SK-N-MC (cell line): ENCODE measurements at places on chromosomes 1 and 21.

GRCh38 chr1:2431518-2431917 lies 19.2 kb upstream of the PEX10 start:
- DNase-seq: no peak

DNA sequence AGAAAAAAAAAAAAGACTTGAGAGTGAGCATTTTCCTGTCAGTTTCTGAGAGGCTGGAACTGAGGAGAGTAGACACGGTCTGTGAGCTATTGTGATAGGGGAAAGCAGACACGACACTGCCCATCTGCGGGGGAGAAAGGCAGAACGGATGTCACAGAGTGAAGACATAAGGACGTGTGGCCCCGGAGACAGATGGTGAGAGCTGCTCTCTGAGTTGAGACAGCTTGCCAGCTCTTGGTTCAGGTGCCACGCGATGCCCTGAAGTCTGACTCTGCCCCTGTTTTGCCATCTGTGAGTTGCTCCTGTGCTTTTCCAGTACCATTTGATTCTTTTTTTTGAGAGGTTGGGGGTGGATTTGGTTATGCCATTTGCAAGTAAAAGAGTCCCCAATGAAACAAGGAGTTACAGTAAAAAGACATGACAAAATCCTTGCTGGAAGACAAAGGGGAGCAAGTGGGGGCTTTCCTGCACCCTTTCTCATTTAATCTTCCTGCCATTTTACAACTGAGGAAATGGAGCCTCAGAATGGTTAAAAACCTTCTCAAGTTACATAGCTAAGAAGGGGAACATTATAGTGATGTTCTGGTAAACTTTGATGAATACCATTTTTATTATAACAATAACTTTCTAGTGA lies 128.9 kb upstream of the DNAH14 start:
- DNase-seq: no peak

- peak; percentile 2 for DNase-seq
Observed at GRCh38 chr1:182054698-182055326, 6.7 kb downstream of the ZNF648 start.

DNA sequence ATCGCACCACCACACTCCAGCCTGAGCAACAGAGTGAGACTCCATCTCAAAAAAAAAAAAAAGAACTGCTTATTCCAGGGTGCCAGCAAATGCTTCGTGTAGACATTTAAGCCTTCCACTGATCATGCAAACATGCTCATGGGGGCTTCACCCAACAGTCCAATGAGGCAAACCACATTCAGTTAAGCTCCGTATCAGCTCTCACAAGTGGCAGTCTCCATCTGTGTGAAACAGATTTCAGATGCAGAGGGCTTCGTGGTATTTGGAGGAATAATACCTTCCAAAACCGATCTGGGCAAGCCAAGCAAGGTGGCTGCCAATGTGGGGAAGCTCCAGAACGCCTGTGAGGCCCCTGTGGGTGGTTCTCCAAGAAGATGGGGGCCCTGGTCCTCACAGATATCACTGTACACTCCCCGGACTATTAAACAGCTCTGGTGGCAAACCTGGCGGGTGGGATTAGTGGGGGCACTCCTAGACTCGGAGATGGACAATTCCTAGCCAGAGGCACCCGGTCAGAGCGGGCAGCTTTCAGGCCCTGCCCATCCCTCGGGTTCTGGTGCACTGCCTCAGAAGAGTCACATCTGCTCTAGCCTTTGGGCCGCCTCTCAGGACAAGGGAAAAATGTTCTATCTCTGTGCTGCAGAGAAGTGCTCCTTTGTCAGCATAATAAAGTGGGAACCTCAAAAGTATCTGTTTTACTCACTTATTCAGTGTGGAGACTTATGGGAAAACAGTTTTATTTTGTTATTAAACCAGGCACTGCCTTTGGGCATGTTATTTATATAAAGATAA lies 10.2 kb downstream of the CREG1 start:
- no peak for DNase-seq

GRCh38 chr1:222028116-222028515 lies 286.2 kb upstream of the DUSP10 start:
- DNase-seq: no peak

DNA sequence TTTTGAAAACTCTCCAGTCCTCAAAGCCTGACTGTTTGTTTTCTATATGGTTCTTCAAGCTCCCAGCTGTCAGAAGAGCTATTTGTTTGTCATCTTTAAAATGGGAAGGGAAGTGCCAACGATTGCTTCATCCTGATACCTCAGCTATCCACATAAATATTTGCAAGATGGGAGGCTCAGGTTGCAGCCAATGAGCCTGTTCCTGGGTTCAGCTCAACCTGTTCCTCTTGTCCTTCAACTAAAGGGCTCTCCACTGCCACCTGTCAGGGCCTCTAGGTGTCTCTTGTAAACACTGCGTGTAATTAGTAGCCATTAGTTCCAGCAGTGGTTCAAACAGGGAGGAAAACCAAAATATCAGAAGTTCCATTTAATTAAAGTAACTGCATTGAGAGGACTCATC lies 445.1 kb downstream of the AJAP1 start:
- DNase-seq: no peak
